Esophagus muscularis mucosa (tissue), 4 donors: ENCODE measurements at places on chromosomes 7 and 10. TPM values are rescaled to one million over a fixed set of nuclear protein-coding genes. Genes with fewer than 3 reads are reported as not detected.
A peak's percentile ranks its signal among the peaks of the same experiment; 100 is the strongest.

DNA sequence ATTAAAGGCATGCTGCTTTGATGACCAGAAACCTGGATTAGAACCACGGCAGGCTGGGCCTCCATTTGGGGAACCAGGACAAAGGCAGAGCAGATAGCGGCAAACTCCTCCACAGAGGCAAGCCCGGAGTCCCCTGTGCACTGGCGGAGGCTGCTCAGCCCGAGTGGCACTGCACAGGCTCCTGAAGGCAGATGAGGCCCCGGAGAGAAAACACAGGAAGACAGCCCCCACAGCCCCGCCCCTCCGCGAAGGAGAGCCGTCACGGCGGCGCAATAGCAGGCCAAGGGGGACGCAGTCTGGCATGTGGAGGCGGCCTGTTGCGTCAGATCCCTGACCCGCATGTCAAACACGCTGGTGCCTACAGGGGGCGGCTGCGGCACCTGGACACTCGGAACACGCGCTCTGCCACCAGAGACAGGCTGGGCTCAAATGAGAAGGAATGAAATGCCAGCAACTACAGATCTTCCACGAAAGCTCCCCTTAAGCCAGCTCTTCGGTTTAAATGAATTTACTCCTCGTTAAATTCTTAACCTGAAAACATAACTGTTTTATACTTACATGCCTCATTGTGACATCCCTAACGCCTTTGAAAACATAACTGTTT, 128.5 kb downstream of the MAD1L1 start:
- peak; percentile 96 for DNase-seq

- DNase-seq, result no peak
Observed at GRCh38 chr7:141073641-141074161, at the start of gene TMEM178B. TMEM178B (plus strand) TSS chr7:141074064.

GRCh38 chr10:106440767-106441166, 723.7 kb downstream of the SORCS1 start:
- DNase-seq, result no peak

GRCh38 chr7:42805601-42806000, 106.3 kb downstream of the C7orf25 start:
- DNase-seq, result no peak

DNA sequence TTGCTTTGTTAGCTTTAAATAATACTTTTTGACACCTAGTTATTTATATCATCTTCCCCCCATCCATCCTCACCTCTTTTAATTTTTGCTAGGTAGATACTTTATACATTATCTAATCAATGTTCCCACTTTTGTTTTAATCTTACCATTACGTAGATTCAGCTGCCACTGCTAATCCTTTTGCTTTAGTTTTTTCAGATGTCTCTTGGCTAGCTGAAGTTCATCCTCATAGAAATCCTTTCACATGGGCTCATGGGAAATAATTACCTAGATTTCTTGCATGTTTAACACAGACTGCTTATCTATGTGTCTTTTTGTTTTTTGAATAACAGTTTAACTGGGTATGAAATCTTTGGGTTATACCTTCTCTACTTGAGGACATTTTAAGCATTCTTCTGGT, 60.1 kb downstream of the ZNRF2 start:
- no peak for DNase-seq

DNA sequence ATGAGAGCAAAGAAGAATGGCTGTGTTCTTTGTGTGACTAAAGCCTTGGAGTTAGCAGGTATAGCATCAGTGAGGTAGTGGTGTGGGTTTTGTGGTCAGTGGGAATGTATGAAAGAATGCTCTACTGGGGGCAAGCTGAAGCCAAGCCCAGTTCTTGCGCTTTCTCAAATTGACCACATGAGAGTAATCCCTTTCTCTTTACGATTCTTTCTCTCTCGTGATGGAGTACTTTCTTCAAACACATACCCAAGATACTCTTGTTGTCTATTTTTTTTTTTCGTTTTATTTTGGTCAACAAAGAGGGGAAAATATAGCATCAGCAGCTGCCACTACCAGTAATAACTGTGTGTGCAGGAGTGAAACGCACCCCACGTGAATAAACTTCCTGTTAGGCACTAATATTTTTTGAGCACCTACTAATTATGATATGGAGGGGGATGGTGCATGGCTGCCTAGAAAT, 8.4 kb upstream of the PANK1 start:
- DNase-seq, result no peak

GRCh38 chr7:66429498-66430163, 199.1 kb upstream of the KCTD7 start:
- no peak for DNase-seq

GRCh38 chr7:151142686-151143040, 24.8 kb downstream of the GBX1 start:
- no peak for DNase-seq

The GRM3 gene
- total RNA-seq, result not detected

The TMEM196 gene
- not detected for total RNA-seq

The MOGAT3 gene
- total RNA-seq, result 0.17 TPM

The FEZF1 gene
- not detected for total RNA-seq

The ANKRD61 gene
- total RNA-seq, result not detected
